Naive thymus-derived CD4-positive, alpha-beta T cell (primary cell): ENCODE measurements at places on chromosomes 6 and 20. TPM values are rescaled to one million over a fixed set of nuclear protein-coding genes. Genes with fewer than 3 reads are reported as not detected.

ULBP3 gene
- not detected for total RNA-seq

CASS4 gene
- total RNA-seq: 14.9 TPM

DNA sequence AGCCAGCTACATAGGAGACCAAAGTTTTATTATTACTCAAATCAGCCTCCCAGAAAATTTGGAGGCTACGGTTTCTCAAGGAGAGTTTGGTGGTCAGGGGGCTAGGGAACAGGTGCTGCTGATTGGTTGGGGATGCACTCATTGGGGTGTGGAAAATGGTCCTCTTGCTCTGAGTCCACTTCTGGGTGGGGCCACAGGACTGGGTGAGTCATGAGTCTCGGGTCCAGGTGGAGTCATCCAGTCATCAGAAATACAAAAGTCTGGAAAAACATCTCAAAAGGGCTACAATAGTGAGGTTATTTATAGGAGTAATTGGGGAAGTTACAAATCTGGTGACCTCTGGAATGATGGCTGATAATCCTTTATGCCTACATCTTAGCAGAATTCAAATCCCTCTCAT lies 54.3 kb upstream of the SLC22A16 start:
- no peaks in the 10 kb centered on the region for H3K4me1 ChIP-seq
- no peak overlapping the region for H3K27ac ChIP-seq
- no peaks in the 10 kb centered on the region for H3K27me3 ChIP-seq
- H3K36me3 ChIP-seq: no peaks in the 10 kb centered on the region

- no peak overlapping the region for H3K4me3 ChIP-seq
- H3K27me3 ChIP-seq: no peaks in the 10 kb centered on the region
- peaks cover 26% of the 10 kb centered on the region for H3K4me1 ChIP-seq
- no peak for DNase-seq
Measured at GRCh38 chr20:53706008-53706465, 112.4 kb upstream of the ZNF217 start.

- H3K27me3 ChIP-seq: no peaks in the 10 kb centered on the region
- no peak overlapping the region for H3K27ac ChIP-seq
- H3K36me3 ChIP-seq: no peaks in the 10 kb centered on the region
- no peaks in the 10 kb centered on the region for H3K4me1 ChIP-seq
Measured at GRCh38 chr6:43761666-43762409, 8.2 kb upstream of the VEGFA start.

GRCh38 chr6:108711071-108711470 lies 137.2 kb upstream of the ARMC2 start:
- H3K27ac ChIP-seq: no peak overlapping the region
- H3K27me3 ChIP-seq: no peaks in the 10 kb centered on the region
- peaks cover 6% of the 10 kb centered on the region for H3K4me1 ChIP-seq
- no peak overlapping the region for H3K4me3 ChIP-seq

- H3K27ac ChIP-seq: no peak overlapping the region
- no peaks in the 10 kb centered on the region for H3K4me1 ChIP-seq
- H3K4me3 ChIP-seq: no peak overlapping the region
Measured at GRCh38 chr20:50610212-50610718, 81.1 kb downstream of the RIPOR3 start.

DNA sequence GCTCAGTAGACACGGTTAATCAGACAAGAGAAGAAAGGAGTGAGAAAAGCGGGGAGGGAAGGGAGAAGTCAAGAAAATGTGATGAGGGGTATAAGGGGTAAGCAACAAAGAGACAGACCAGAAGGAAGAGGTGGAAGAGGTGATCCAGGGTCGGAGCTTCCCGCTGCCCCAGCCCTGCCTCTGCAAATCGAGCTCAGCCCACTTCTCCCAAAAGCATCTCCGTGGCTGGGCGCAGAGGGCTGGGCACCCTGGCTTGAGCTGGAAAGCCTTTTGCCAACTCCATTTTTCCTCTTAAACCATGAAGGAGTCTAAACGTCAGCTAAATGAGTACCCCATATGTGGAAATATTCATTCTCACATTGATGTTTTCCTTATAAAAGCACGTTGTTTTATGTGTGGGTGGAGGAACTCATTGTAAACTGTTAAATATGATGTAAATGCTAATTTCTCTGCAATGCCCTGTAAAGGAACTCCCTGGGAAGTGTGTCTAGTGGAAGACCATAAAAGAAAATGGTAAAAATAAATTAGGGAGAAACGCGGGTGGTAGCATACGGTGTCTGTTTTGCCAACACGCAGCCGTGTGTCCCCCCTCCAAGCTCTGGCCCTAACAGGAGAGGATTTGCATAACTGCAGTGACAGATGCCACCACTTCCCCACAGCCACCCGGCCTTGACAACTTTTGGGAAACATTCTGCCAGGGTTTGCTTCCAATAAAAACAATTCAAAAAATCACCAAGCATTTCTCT lies 55.2 kb upstream of the MAFB start:
- H3K27ac ChIP-seq: no peak overlapping the region
- no peaks in the 10 kb centered on the region for H3K4me1 ChIP-seq
- H3K4me3 ChIP-seq: no peak overlapping the region
- DNase-seq: no peak
